Activated effector memory CD4-positive, alpha-beta T cell treated with Interleukin-2 at 50 U/mL for 16 hours (primary cell): ENCODE measurements at places on chromosomes 5 and 9.

DNA sequence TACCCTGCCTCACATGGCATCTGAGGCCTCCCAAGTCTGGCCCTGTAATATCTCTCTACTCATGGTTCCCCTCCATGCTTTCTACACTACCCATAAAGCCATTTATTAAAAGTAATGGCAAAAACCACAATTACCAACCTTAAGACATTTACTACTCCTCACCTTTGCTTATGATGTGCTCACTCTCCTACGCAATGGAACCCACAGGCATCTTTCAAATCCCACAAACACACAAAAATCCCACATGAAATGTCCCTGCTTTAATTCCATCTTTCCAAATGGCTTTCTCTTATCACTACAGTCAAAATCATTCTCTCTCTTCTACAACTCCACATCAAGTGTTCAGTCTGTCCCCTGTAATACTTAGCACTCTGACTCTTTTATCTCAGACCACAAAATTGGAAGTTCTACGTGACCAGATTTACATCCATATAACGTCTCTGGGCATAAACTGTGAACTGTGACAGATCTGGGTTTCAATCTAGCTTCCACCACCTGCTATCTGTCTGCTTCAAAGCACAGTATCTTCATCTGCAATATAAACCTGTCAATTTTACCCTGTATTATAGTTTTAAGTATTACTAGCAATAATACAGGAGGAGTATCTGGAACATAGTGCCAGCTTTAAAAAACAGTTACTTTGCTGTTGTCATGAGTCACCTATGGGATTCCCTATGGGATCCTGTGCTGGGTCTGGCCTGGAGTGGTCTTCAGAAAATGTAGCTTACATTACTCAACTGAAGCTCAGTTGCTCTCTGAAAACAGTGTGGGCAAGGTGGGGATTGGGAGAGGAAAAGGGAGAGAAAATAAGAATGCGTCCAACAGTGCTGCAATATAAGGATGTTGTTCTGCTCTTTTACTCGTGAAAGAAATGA lies 137.1 kb upstream of the TRIM32 start:
- DNase-seq = no peak

- no peak for DNase-seq
Observed at GRCh38 chr5:119468286-119468685, 16.0 kb downstream of the HSD17B4 start.

DNA sequence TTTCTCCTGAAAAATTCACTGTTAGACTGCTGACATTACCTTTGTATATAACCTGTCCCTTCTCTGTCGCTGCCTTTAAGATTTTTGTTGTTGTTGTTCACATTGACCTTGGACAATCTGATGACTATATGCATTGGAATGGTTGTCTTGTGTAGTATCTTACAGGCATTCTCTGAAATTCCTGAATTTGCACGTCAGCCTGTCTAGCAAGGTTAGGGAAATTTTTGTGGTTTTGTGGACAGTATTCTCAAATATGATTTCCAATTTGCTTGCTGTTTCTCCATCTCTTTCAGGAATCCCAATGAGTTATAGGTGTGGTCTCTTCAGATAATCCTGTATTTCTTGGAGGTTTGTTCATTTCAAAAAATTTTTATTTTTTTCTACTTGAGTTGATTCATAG lies 140.8 kb downstream of the PRR16 start:
- no peak for DNase-seq

- no peak for DNase-seq
Observed at GRCh38 chr5:37837414-37838032, 2.3 kb downstream of the GDNF start.

- DNase-seq = no peak
Observed at GRCh38 chr9:35932735-35933134, 23.4 kb downstream of the SPAAR start.

DNA sequence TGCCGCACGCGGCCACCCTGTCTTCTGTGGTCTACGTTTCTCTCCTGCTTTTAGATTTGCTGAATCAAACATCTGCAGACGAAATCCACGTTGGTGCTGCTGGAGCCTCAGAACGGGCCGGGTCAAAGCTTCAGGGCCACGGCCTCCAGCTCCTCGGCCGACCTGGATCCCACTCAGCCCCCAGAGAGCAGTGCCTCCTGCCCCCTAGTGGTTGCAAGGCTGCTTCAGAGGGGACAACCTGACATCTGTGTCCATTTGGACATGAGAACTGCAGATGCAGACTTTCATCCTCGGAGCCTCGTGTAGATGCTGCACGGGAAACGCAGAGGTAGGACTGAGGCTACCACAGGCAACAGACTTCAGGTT lies 23.0 kb upstream of the SLC6A3 start:
- DNase-seq = no peak

GRCh38 chr9:109349421-109349846 lies 28.6 kb upstream of the EPB41L4B start:
- no peak for DNase-seq

DNA sequence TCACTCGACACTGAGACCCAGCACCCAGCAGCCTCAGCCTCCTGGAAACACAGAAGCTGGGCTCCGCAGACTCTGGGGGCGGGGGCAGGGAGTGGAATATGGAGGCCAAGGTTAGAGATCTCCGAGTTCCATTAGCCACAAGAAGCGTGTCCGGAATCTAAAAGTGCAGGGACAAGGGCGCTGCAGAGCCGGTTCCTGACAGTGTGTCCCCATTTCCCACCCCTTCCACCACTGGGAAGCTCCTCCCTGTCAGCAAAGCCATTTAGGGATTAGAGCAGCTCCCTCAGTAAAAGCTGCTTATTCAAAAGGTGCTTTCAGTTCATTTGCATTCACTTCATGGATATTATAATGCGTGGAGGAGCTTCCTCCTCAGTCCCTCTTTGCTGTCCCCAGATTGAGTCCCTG lies 74.1 kb upstream of the HSPA9 start:
- no peak for DNase-seq

DNA sequence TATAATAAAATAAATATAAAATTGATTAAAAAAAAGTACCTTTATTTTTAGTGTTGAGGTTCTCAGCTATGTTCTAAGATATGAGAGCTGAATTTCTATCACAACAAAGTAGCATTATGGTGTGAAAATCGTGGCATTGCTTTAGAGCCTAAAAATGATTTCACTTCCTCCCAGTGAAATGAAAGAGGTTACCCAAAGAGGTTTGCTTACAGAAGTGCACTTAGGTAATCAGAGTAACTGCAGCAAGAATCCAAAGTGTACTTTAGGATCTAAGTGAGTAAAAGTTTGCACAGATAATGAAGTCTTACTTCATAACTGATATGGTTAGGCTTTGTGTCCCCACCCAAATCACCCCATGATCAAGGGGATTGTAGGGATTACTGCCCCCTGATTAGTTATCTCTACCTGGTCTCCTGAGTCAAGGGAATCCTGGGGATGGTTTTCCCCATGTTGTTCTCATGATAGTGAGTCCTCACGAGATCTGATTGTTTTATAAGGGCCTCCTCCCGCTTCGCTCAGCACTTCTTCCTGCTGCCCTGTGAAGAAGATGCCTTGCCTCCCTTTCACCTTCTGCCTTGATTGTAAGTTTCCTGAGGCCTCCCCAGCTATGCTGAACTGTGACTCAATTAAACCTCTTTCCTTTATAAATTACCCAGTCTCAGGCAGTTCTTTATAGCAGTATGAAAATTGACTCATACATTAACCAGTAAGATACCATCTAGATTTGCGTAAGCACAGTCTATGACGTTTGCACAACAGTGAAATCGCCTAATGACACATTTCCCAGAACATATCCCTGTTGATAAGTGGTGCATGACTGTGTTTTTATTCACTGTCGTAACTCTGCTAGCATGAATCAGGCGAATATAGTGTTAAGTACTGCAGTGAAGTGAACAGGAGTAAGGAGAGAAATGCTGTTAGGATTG lies 40.3 kb upstream of the LRRC70 start:
- no peak for DNase-seq

GRCh38 chr5:111513131-111513520 lies 791 bp upstream of the STARD4 start:
- DNase-seq = no peak

DNA sequence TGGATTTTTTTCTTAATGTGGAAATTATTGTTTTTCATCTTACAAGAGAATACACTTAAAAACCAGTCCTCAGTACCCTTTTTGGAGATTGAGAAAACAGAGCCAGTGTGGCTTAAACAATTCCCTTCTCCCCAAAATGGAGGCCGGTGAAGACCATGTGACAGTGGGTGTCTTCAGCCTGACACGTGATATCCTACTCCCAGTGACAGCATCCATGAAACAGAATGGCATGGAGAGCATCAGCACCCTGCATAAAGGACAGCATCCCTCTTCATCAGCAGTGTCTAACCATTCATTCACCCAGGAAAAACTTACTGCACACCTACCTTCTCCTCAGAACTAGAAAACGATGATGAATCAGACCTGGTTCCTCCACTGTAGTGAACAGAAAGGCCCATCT lies 103.4 kb upstream of the RAI14 start:
- DNase-seq = no peak

- no peak for DNase-seq
Observed at GRCh38 chr9:20664501-20664900, 19.6 kb upstream of the FOCAD start.

DNA sequence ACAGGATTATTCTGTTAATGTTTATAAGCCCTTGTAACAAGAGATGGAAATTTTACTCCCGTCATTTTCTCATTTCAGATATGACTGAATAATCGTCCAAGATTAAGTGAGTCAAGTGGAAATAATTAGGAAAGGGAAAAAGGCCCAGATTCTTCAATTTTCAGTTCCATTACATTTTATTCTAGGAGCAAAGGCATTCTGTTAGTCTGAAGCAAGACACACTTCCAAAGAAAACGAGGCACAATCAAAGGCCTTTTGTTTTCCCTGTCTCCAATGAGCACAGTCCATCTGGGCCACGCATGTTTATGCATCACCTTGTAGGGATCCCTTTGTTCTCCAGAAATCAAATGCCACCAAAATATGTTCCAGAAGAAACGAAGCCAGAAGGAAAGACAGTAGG lies 382.9 kb upstream of the RFX3 start:
- DNase-seq = no peak

- DNase-seq = no peak
Observed at GRCh38 chr5:179699616-179700237, 960 bp downstream of the CANX start.

DNA sequence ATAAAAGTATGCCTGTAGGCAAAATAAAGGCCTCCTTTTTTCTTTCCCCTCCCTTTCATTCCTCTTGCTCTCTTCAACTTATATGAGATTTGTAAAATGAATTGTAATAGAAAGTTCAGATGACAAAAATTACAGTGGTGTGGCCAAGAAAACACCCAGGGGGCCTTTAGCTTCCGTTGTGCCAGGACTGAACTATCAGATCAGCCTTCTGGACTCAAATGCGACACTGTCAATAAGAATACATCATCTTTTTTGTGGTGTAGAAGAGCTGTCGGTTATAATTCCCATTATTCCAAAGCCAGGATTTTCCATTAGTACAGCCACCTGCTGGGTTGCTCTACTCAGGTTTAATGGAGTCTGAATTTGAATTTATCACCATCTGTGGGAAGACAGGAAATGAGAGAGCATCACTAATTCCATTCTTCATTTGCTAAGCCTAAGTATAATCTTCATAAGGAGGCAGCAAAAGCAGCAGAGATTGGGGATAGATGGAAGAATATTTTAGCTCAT lies 443.4 kb downstream of the ANXA1 start:
- no peak for DNase-seq

DNA sequence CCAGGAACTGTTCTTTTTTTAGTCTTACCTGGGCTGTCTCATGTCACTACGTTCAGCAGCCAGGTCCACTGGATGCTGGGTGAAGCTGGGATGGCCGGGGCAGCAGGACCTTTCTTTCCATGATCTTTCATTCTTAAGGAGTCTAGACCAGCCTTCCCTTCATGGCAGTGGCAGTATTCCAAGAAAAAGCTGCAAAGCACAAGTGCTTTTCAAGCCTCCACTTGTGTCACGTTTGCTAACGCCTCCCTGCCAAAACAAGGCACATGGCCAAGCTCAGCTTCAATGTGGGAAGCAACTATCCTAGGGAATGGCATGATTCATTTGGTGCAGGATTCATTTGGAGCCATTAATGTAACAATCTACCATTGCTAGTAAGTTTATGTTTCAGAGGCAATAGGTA lies 94.8 kb downstream of the RCL1 start:
- no peak for DNase-seq

- DNase-seq = no peak
Observed at GRCh38 chr9:89881431-89881830, 276.6 kb downstream of the GADD45G start.

GRCh38 chr9:110141227-110141793 lies 66.6 kb downstream of the C9orf152 start:
- DNase-seq = no peak

- no peak for DNase-seq
Observed at GRCh38 chr5:99929806-99930135, 605.4 kb upstream of the FAM174A start.

DNA sequence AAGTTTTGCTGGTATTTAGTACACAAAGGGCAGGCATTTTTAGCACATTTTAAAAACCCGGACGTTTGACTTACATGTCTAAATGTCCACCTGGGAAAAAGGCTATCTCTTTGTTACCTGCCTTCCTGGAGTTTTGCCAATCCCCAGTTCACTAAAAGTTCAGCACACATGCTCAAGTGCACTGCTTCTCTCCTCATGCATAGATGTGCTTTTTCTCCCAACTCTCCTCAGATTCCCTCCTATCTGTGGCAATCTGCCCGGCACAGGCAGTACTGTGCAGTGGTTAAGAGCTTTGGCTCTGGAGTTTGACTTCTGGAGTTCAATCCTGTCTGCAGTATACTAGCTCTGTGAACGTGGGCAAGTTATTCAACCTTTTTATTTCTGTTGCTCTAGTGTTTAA lies 8.3 kb upstream of the CCNO start:
- DNase-seq = no peak

DNA sequence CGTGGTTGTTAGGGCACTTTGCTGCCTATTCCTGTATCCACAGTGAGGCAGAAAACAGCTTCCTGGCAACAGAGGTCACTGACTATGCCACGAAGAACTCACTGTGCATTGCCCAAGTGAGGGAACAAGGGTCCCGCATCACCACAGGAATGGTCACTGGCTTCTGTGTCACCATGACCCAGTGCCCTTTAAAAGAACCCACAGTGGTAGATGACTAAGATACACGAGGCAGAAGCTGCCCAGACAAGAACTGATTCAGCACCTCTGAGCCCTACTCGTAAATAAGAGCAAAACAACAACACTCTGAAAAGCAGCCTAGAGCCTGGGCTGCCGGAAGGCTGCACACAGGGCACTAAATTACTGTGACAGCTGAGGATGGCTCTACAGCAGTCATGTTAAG lies 236.6 kb upstream of the RASEF start:
- no peak for DNase-seq

DNA sequence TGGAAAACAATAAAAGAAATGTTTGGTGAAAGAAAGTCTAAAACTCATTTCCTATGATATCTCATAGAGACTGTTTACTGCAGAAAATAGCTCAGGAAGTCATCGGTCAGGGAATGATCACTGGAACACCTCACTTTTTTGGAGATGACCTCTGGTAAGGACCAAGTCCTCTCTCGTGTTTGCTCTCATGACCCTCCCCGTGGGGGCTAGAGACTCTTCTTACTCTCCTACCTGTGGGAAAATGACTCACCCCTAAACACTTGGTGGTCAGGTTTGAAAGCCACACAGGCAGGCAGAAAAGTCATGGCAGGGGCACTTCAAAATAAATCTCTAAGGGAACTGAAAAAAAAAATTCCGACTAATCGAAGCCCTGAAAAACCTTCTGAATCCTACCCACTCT lies 48.2 kb downstream of the FAM240B start:
- DNase-seq = no peak

GRCh38 chr5:149172709-149173505 lies 31.6 kb downstream of the ABLIM3 start:
- DNase-seq = no peak
